GM23248 (cell line): ENCODE measurements at places on chromosomes 5 and 9. TPM values are rescaled to one million over a fixed set of nuclear protein-coding genes. Genes with fewer than 3 reads are reported as not detected.
A peak's percentile ranks its signal among the peaks of the same experiment; 100 is the strongest.

- peak; percentile 29 for DNase-seq
Observed at GRCh38 chr5:79200573-79201183, 35.3 kb upstream of the JMY start.

DNA sequence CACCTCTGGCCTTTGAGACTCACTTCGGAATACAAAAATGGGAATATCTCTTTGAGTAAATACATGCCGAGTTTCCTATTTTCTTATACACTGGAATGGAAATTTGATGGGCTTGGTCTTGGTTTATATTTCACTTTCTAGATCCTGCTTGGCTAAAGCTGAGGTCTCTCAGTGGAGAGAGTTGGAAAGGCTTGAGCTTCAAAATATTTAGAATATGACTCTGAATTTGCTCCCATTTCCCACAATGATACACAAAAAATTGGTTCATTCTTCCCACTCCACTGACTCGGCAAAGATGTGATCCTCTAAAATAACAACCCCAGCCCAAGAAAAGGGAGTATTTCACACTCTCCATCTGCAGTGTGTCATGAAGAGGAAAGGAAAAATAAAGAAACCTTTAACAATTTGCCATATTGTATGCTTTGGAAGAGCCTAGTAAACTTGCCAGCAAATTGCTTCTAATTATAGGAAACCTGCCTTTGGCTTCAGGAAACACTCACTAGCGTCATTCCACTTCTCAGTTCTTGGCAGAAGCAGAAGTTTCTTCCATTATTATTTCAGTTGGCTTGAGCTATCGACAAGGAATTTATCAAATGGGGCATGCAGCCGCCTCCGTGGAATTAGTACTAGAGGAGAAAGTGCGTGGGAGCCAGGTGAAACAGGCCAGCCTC, 302.9 kb downstream of the NSG2 start:
- no peak for DNase-seq

DNA sequence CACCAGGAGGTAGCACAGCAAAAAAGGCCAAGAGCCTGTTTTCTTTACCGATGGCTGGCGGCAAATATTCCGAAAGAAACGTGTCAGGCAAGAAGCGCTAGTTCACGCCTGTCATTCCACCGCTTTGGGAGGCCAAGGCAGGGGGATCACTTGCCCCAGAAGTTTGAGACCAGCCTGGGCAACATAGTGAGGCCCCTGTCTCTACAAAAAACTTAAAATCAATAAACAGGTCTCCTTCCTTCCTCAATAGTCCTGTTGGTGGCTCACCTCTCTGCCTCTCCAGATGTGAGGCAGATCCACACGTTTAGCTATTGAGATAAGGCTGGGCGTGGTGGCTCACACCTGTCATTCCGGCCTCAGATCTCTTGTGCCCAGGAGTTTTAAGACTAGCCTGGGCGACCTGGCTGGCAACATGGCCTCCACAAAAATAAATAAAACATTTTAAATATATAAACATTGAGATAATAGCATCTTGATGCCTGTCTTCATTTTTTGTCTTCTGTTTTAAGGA, 1.3 kb upstream of the TMEM250 start:
- DNase-seq = no peak

DNA sequence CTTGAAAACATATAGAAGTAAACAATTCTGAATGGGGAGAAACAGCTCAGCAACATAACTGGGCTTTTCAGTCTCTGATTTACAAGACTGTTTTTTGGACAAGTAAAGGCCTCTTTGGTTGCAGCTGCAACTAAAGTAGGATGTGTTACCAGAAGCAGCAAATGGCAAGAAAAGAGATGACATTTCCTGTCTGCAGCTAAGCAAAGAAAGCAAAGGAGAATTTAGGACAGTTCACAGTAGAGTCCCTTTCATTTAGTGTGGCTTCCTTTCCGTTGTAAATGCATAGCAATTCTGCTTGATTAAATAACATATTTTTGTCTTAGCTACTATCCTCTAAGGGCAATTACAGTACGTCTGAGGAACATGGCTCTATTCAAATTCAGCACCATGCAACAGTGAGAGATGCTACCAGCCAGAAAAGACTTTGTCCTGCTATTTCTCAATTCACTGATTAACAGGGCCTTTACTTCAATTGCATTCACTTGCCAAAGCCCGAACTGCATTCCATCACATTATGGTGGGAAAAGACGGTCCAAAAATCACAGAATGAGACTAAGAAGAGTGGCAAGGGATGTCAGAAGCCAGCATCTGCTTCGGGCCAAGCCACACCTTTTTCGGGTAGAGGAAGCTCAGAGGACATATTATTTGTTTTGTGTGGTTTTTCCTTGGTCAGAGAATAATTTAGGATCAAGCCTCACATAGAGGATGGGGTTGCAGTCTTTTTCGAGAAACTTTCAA, 107.7 kb downstream of the SEMA6A start:
- no peak for DNase-seq

- no peak for DNase-seq
Observed at GRCh38 chr9:127966416-127967150, 14.2 kb downstream of the EEIG1 start.

GRCh38 chr9:116154976-116155697, 1.5 kb downstream of the PAPPA start:
- DNase-seq = peak; percentile 71

DNA sequence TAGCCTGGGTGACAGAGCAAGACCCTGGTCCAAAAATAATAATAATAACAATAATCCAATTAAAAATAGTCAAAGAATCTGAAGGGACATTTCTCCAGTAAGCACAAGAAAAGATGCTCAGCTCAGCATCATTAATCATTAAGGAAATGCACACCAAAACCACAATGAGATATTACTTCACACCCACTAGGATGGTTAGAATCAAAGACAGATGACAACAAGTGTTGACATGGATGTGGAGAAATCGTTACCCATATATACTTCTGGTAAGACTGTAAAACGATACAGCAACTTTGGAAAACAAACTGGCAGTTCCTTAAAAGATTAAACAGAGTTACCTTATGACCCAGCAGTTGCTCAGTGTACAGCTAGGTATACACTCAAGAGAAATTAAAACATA, 5.3 kb upstream of the FANCG start:
- no peak for DNase-seq

- no peak for DNase-seq
Observed at GRCh38 chr9:68726489-68726888, 21.4 kb downstream of the PIP5K1B start.

- peak; percentile 26 for DNase-seq
Observed at GRCh38 chr5:88827997-88828396, 55.0 kb downstream of the MEF2C start.

GRCh38 chr9:7691909-7692308, 107.7 kb downstream of the DMAC1 start:
- DNase-seq = no peak

GRCh38 chr9:135969064-135969683, 8.0 kb upstream of the UBAC1 start:
- no peak for DNase-seq

DNA sequence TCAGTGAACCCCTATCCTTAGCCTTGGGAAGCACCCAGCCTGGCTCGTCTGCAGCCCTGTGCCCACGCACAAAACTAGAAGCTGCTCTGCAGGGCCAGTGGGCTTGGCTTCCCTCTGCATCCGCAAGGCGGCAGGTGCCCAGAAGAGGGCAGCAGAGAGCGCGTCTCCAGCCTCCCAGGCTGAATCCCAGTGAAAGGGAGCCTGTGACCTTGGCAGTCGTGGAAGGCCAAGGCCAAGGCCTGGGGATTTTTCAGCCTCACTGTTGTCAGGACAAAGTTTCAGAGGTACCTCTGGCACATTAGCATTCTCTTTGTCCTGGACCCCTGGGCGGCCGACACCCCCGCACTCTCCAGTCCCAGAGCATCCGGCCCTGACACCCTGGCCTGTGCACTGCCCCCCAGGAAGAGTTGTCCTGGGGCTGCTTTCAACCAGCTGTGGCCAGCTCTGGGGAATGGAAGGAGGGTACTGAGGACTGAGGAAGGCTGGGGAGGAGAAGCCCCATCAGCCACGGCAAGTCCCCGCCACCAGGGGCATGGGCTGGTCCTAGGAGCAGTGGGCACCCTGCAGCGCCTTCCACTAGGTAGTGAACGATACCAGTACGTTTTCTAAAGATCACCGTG, 63.6 kb upstream of the IL17B start:
- DNase-seq = peak; percentile 84

DNA sequence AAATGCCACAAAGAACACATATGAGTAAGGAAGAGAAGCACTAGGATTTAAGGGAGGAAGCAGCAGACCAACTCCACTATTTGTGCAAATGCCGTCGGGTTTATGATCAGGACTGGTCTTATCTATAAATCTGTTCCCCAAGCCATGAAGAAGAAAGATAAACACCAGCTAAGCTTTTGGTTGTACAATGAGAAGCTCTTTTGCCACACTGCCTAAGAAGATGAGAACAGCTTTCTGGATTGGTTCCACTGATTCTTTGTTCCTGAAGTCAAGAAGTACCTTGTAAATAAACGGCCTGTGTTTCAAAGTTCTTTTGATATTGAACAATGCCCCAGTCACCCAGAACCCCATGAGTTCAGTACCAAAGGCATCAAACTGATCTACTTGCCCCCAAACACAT, 93.9 kb downstream of the RFX3 start:
- no peak for DNase-seq

DNA sequence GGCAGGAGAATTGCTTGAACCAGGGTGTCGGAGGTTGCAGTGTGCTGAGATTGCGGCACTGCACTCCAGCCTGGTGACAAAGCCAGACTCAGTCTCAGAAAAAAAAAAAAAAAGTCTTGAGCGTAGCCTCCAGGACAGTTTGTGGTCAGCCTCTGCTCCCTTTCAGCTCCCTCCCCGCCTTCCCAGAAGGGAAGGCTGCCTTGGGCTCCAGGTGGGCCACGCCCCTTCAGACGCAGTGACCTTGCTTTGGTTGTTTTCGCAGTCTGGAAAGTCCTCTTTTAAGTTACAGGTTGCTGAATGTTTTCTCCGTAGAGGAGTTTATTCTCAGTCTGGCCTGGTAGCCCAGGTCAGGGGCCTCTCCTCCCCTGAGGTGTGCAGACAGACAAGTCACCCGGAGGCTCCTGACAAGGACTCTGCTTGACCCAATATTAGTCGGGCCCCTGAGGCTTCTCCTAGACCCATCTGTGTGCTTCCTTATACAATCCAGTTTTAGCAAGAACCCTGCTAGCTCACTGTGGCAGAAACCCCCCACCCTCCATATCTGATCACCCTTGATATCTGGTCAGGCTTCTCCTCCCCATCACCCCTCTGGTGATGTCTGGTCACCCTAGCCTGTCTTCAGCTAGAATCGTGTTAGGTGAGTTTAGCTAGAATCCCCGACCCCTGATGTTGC, 31.6 kb upstream of the N4BP3 start:
- no peak for DNase-seq

GRCh38 chr9:37187292-37187691, 66.9 kb downstream of the ZCCHC7 start:
- no peak for DNase-seq

DNA sequence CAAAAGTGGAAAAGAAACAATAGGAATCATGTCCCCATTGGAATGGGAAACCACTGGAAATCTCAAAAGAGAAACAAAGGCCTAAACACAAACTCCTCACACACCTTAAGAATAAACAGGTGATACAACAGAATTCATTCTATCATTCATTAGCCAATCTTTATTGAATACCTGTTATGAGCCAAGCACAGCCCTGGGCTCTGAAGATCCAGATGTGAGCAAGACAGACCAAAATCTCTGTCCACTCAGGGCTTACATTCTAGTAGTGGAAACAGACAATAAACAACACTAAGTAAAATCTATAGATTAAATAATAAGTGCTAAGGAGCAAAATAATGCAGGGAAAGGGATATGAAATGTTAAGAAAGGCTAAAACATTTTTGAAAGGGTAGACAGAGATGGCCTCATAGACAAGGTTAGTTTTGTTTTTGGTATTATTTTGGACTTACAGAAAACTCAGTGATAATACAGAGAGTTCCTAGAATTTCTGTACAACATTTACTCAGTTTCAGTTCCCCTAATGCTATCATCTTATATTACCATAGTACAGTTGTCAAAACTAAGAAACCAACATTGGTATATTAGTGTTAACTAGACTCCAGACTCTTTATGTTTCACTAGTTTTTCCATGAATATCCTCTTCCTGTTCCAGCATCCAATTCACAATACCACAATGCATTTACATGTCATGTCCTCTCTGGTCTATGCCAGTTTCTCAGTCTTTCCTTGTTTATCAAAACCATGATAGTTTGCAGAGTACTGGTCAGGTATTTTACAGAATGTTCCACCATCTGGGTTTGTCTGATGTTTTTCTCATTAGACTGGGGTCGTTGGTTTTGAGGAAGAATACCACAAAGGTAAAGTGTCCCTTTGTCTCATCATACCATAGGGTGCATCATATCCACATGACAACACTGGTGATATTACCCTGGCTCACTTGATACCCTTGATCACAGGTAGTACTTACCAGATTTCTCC, 103.7 kb downstream of the SIL1 start:
- DNase-seq = no peak

DNA sequence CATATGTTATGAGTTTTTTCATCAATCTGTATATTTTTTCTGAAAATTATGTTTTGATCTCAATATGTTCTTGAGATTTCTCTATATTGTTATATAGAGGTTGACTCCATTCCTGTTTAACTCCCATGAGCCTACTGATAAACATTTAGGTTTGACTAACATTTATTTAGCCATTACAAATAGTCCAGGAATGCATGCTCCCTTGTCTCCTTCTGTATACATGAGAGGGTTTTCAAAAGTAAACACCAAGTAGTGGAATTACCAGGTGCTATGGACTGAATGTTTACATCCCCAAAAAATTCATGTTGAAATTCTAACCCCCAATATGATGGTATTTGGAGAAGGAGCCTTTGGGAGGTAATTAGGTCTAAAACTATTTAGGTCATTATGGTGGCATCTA, 3.5 kb upstream of the OR5C1 start:
- no peak for DNase-seq

Gene GOLM1
- 48.2 and 56.2 TPM in 2 replicates for total RNA-seq

Gene GBA2
- total RNA-seq = 20.3 and 30.0 TPM in 2 replicates

Gene SPATA31A3
- total RNA-seq = not detected in 2 replicates

Gene C9orf43
- total RNA-seq = 0.13 and 0.76 TPM in 2 replicates

Gene PFN3
- not detected in 2 replicates for total RNA-seq

Gene FAM120A
- total RNA-seq = 90.5 and 101 TPM in 2 replicates

Gene TRPM3
- total RNA-seq = not detected in 2 replicates

Gene RETREG1
- total RNA-seq = 0.22 and 5.1 TPM in 2 replicates

Gene PCDHGC3
- total RNA-seq = 44.6 and 53.1 TPM in 2 replicates

Gene DELE1
- 39.5 and 47.9 TPM in 2 replicates for total RNA-seq
